Activated T-helper 17 cell treated with anti-CD3 and anti-CD28 coated beads, Interleukin-2, amount 50 U/mL, for 72 hours (primary cell): ENCODE measurements at places on chromosomes 6 and 20.

DNA sequence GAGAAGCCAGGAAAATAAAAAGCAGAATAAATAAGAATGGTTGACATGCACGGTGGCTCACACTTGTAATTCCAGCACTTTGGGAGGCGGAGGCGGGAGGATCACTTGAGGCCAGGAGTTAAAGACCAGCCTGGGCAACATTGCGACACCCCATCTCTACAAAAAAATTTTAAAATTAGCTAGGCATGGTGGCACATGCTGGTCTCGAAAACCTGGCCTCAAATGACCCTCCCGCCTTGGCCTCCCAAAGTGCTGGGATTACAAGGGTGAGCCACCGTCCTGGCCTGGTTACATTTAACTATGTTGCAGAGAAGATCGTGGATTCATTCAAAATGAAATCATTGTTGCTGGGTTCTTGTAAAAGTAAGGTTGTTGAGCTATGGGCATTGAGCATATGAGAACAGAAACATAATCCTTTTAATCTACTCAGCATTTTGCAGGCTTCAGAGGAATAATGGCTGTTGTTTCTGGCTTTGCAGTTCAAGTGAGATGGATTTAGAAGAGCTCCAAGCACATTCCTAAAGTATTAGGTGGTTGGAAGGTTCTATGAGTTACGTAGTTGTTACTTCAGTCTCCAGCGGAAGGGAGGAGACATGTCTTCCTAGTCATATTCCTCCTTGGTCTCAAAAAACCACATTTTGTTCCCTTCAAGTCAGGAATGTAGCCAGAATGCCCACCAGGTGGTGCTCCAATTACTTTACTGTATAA, 45.6 kb upstream of the RAB23 start:
- H3K27me3 ChIP-seq = no peaks in the 10 kb centered on the region
- no peak overlapping the region for H3K27ac ChIP-seq
- H3K4me3 ChIP-seq = no peak overlapping the region
- no peak for ATAC-seq
- H3K4me1 ChIP-seq = no peaks in the 10 kb centered on the region

DNA sequence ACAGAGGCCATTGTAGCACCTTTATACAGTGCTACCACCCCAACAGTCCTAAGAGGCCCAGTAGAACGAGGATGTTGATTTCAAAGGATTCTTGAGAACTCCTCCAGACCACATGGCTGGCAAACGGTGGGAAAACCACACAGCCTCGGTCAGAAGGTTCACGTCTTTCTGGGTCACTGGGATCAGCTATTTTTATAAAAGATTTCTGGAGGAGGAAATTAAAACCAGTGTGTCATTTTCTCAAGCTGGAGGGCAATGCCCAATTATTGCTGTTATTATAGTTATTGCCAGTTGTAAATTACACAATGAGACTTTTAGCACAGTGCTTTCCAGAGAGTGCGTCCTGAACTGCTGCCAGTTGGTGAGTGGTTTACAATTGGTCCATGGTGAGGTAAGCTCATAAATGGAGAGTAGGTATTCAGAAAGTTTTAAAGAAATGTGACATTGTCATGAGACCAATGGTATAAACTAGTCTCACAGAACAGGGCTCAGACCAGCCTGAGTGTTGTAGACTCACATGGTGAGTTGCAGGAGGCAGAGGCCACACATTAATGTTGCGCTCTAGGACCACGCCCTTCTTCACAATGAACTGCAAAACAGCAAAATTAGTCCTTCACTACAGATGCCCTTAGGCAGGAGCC, 8.4 kb upstream of the PPP1R14C start:
- H3K27ac ChIP-seq = no peak overlapping the region
- no peak for ATAC-seq
- H3K36me3 ChIP-seq = no peaks in the 10 kb centered on the region
- no peaks in the 10 kb centered on the region for H3K4me1 ChIP-seq
- peaks cover 28% of the 10 kb centered on the region for H3K27me3 ChIP-seq
- H3K4me3 ChIP-seq = no peak overlapping the region

GRCh38 chr6:56347526-56347925, 100.1 kb upstream of the COL21A1 start:
- H3K27ac ChIP-seq = no peak overlapping the region
- no peaks in the 10 kb centered on the region for H3K36me3 ChIP-seq
- peaks cover 17% of the 10 kb centered on the region for H3K27me3 ChIP-seq
- ATAC-seq = no peak
- no peaks in the 10 kb centered on the region for H3K4me1 ChIP-seq

GRCh38 chr6:166419717-166420116, 37.0 kb upstream of the MPC1 start:
- H3K4me1 ChIP-seq = peaks cover 54% of the 10 kb centered on the region
- peak overlapping the region; percentile 26 for H3K27ac ChIP-seq
- H3K36me3 ChIP-seq = no peaks in the 10 kb centered on the region
- no peak for ATAC-seq
- no peaks in the 10 kb centered on the region for H3K27me3 ChIP-seq

GRCh38 chr6:37321101-37321500, 32.7 kb upstream of the RNF8 start:
- H3K4me3 ChIP-seq = no peak overlapping the region
- no peaks in the 10 kb centered on the region for H3K27me3 ChIP-seq

GRCh38 chr6:85751374-85752055, 108.8 kb upstream of the SYNCRIP start:
- H3K27me3 ChIP-seq = peaks cover 8% of the 10 kb centered on the region
- H3K4me1 ChIP-seq = no peaks in the 10 kb centered on the region
- H3K4me3 ChIP-seq = no peak overlapping the region
- ATAC-seq = no peak
- no peak overlapping the region for H3K27ac ChIP-seq
- no peaks in the 10 kb centered on the region for H3K36me3 ChIP-seq

GRCh38 chr20:21936720-21937380, 231.4 kb downstream of the PAX1 start:
- no peak overlapping the region for H3K4me3 ChIP-seq
- H3K27ac ChIP-seq = no peak overlapping the region
- no peaks in the 10 kb centered on the region for H3K4me1 ChIP-seq
- no peaks in the 10 kb centered on the region for H3K27me3 ChIP-seq
- no peaks in the 10 kb centered on the region for H3K36me3 ChIP-seq
